ENCODE measurements at places on chromosomes 7 and 10.

DNA sequence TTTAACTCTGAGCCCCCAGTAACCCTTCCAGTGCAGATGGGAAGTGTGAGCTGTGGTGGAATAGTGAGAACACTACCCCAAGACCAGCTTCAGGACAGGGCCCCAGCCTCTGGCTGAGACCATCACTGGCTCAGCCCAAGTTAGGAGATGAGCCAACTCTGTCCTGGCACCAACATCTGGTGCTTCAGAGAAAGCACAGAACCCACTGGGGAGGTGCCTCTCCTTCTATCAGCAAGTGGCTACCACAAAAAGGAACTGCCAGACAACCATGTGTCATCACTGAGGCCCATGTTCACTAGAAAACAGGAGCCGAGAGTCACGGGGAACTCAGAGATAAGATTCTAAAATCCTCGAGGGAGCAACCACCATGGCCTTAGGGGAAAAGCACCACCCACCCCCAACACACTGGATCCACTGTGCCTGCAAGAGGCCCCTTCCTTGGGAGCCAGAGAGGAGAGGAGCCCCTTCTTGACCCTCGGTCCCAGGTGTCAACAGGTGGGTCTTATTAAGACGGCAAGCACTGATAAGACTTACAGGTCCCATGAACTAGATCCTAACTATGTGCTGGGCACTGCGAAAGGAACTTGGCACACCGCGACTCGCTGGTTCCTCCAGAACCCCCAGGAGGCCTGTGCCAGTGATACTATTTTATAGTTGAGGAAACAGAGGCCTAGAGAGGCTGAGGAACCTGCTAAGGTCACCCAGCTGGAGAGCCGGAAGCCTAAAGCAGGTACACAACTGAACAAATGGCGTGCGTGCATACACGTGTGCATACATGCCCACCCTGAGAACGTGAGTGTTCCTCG lies 102.7 kb downstream of the FAM53B start:
- DNase-seq = peak; percentile 98

- DNase-seq = no peak
Observed at GRCh38 chr7:30932562-30932961, 20.9 kb downstream of the AQP1 start.

DNA sequence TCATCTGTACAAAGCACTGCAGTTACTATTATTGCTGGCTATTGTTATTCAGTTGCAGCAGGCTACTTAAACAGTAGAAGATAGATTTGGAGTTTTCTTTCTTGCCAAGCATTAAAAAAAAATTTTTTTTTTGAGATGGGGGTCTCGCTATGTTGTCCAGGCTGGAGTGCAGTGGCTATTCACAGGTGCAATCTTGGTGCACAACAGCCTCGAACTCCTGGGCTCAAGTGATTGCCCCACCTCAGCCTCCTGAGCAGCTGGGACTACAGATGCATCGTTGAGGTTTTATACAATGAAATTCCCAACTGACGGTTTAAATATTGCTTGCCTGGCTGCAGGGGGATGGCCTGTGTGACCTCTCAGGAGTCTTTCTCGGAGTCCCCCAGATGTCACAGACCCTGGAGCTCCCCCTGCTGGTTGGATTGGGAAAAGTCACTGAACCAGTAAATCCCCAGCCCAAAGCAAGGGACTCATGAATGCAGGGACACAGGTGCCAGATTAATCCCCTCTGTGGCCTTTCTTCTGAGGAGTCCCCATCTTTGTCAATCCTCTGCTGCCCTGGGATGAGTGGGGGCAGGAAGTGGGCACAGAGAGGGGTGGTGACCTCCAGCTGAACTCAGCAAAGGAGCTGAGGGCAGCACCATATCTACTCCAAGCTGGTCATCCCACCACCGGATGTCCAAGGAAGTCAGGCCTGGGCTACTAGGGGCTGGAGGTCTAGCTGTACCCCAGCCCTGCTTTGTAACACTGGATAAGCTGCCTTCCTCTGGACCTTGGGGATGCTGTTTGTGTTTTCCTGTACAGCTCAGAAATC lies 149.6 kb downstream of the C10orf105 start:
- peak; percentile 83 for DNase-seq

GRCh38 chr10:48608279-48608681 lies 3.4 kb upstream of the ARHGAP22 start:
- DNase-seq = peak; percentile 74

DNA sequence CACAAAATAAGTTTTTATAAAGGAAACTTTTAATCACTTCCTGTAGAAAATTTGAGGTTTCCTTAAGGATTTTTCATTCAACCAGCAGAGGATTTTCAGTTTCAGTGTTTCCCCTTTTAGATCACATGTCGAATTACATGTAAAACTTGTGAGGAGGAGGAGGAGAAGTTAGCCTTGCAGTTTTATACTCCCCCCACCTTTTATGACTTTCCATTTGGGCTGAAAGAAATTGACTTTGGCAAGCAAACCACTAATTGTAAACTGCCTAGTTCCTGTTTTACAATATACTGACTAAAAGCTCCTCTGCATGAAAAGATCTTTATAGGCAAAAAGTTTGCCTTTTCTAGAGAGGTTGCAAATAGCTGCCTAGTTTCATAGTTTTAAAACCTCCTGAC lies 3.0 kb downstream of the BAMBI start:
- DNase-seq = peak; percentile 40

Data from hematopoietic multipotent progenitor cell treated with erythropoietin and hydrocortisone succinate and interleukin-3 and kit ligand, for 6 days (in vitro differentiated cells).